ENCODE measurements at places on chromosomes 6 and 20. TPM values are rescaled to one million over a fixed set of nuclear protein-coding genes. Genes with fewer than 3 reads are reported as not detected.

DNA sequence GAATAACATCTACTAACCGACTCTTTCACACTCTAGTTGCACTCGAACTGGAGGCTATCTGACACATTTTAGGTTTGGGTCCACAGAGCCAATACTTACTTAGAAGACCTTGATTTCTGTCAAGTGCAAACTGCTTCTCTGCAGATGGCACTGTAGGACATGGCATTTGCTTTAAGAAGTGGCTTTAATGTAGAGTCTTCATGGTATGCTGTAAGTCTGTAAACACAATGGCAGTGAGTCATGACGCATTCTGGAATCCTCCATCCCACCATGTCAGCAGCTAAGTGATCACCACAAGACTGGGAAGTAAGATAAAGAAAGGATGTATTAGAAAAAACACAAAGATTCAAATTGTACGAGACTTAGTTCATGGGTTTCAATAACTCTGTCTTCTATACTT, 377.0 kb upstream of the NOX3 start:
- peak; percentile 73 for DNase-seq

DNA sequence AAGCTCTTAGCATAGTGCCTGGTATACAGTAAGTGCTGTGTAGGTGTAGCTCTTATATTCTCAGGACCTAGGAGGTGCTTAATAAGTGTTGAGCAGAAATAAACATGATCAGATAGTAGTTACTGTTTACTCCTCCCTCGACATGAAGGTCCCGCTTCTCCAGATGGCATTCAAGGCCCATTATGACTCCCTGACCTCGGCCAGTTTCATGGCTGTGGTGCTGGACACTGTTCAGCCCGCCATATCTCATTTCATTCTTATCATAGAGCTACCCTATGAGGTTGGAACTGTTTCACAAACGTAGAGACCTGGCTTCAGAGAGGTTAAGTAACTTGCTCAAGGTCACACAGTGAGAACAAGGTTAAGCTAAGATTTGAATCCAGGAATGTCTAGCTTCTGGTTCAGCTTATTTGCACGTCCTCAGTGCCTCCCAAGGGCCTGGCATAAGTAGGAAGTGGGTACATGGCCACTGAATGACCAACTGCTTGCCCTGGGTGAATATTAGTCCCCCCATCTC, 39.0 kb downstream of the CD40 start:
- no peak for DNase-seq

Gene GNAS-AS1
- 2.8 TPM for total RNA-seq

DNA sequence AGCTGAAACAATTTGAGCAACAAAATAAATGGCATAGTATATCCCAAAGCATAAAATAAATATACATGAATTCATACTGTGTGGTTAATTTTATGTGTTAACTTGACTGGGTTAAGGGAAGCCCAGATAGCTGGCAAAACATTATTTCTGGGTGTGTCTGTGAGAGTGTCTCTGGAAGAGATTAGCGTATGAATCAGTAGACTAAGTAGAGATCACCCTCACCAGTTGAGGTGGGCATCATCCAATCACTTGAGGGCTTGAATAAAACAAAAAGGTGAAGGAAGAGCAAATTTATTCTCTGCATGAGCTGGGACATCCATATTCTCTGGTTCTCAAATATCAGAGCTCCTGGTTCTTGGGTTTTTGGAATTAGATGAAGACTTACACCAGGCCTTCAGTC, 17.9 kb downstream of the SLC22A16 start:
- no peak for DNase-seq

- DNase-seq = no peak
Measured at GRCh38 chr20:35014537-35014936, 58.9 kb downstream of the MYH7B start.

DNA sequence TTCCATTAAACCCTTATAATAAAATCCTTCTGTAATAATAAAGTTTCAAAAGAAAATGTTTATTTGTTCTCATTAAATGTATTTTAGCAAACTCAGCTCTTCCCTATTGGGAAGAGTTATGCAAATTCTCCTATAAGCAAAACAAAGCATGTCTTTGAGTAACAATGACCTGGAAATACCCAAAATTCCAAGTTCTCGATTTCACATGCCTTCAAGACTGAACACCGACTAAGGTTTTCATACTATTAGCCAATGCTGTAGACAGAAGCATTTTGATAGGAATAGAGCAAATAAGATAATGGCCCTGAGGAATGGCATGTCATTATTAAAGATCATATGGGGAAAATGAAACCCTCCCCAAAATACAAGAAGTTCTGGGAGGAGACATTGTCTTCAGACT, 3.8 kb downstream of the IL17A start:
- DNase-seq = no peak

GRCh38 chr20:49893242-49894072, 21.9 kb downstream of the SPATA2 start:
- DNase-seq = no peak

DNA sequence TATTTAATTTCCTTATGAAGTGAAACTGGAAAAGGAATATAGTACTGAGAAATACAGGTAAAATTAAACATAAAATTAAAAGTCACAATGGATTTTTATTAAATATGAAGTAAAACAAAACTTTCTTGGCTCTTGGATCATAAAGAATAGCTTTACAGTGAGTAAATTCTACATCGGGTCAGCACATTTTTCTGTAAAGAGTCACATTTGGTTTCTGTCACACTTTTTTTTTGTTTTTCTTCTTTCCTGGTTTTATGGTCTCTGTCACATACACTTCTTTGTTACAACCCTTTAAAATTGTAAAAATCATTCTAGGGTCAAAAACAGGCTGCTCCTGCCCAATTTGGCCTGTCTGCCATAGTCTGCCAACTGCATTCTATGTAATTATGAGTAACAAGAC, 254.4 kb upstream of the POU3F2 start:
- peak; percentile 58 for DNase-seq

Gene GRIK2
- 2.5 TPM for total RNA-seq

Gene SEMG1
- not detected for total RNA-seq

Gene BMP5
- 0.19 TPM for total RNA-seq

Gene TNFAIP3
- total RNA-seq = 16.8 TPM

Gene VGLL2
- total RNA-seq = 1.7 TPM

GRCh38 chr20:19275630-19276071, 63.2 kb downstream of the SLC24A3 start:
- no peak for DNase-seq

DNA sequence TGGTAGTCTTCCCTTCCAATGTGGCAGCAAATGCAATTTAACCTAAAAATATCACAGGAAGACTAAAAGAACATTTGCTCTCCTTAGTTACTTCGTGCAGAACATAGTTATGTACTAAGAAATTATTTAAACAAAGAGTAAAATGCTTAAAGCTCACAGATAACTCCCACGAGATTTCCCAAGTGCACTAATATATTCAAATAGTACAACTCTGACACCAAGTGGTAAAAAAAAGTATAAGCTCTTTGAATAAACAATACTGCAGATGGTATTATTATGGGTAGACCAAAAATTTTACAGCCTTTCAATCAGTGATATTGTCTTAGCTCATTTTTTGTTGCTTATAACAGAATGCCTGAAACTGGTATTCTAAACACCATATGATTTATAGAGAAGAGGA, 52.8 kb upstream of the FILIP1 start:
- DNase-seq = peak; percentile 7

DNA sequence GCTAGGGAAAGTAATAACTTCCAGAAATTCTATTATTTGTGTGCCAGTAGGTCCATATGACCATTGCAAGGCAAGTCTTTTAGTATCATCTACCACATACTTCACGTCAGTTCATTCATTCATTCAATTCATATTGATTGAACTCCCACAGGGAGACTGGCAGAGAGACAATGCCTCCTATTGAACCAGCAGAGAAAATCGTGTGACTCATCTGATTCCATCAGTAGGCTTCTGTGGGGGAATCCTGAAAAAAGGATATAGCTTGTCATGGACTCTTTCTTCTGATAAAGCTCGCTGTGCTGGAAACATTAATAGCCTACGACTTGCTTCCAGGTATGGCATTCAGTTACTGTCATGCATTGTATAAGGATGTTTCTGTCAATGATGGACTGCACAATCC, 45.3 kb upstream of the CNR1 start:
- no peak for DNase-seq

DNA sequence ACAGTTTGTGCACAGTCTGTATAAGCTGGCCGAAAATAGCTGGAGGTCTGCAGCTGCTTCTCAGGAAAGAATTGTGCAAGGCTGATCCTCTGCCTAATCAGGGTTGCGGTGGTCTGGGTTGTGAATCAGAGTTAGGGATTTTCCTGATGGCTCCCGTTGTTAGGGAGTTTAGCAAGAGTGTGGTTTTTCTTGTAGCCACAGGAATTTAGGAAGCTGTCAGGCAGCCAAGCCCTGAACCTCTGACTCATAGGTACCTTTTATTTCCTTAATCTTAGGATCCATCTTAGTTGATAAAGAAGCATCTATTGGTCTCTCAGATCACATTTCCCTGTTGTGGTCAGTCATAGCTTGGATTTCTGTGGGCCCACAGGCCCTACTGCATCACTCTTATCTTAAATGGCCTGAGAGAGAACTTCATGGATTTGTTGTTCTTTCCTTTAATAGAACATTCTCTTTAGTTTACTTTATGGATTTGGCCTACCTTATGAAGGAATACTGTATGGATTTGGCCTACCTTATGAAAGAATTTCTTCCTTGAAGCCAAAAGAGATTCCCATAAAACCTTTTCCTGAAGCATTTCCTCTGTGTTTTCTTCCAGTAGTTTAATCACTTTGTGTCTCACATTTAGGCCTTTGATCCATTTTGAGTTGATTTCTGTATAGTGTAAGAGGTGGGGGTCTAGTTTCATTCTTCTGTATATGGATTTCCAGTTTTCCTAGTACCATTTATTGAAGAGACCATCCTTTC, 10.3 kb downstream of the KIF25 start:
- peak; percentile 100 for DNase-seq

Gene CASS4
- 2.3 TPM for total RNA-seq

DNA sequence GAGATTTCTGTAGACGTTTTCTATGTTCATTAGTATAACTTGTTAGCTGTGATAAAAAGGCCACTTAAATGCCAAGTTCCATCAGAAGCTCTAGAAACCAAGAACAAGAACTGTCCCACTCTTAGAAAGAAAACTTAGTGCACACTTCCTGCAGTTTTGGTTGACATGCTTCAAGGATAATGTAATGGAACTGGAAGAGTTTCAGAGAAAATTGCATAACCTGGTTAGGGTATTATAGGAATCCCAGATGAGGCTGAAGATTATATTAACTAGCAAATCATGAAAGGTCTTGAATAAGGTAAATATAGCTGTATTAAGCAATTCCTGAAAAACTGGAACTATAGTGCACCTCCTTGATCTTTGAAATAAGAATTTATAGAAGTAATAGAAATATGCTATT, 1.8 kb upstream of the PHACTR2 start:
- DNase-seq = peak; percentile 53

GRCh38 chr6:7052443-7053011, 55.2 kb upstream of the RREB1 start:
- peak; percentile 79 for DNase-seq

GRCh38 chr20:42123981-42124473, 505.9 kb upstream of the CHD6 start:
- no peak for DNase-seq

DNA sequence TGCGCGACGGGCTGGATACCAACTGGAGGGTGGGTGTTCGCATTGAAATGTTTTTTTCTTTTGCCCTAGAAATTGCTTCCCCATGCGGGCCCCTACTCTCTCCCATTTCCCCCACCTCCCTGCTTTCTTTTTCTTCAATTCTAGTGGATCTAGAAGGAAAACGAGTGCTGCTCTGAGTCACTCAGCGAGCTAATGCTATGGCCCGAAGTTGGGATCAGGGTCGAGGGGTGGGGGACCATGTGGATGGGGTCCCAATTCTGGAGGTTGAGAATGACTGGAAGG, 71.5 kb downstream of the SOX4 start:
- DNase-seq = no peak

DNA sequence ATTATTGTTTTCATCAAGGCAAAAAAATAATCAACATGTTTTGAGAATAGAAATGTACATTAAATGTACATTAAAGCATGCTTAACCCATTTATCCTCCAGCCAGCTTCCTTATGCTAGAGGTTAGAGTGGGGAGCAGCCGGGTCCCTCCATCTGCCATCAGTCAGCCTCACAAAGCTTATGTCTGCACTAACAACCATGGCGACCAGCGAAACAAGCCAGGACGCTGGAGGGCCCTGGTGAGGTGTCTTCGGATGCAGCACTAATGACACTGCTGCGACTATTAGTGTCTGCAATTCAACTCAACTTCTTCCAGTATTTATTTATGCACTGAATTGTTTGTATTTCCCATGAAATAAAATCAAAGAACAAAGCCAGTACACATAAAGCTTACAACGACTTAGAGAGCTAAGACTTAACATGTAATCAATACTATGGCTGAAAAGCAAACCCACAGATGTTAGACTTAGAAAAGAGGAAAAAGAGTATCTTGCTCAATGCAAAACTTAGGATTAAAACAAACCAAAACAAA, 6.8 kb downstream of the CLDN20 start:
- DNase-seq = no peak

DNA sequence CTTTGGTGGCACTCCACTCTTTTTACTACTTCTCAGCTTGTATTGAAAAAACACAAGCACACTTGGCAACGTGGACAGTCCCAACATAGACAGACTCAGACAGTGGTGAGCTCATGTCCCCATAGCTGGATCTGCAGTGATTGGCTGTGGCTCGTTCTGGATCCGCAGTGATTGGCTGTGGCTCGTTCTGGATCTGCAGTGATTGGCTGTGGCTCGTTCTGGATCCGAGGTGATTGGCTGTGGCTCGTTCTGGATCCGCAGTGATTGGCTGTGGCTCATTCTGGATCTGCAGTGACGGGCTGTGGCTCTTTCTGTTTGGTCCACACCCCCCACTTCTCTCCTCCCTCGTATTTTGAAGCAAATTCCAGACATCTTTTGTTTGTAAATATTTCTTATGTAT, 28.0 kb downstream of the OSBPL2 start:
- no peak for DNase-seq

GRCh38 chr20:19492687-19493336, 265.2 kb upstream of the RIN2 start:
- no peak for DNase-seq

DNA sequence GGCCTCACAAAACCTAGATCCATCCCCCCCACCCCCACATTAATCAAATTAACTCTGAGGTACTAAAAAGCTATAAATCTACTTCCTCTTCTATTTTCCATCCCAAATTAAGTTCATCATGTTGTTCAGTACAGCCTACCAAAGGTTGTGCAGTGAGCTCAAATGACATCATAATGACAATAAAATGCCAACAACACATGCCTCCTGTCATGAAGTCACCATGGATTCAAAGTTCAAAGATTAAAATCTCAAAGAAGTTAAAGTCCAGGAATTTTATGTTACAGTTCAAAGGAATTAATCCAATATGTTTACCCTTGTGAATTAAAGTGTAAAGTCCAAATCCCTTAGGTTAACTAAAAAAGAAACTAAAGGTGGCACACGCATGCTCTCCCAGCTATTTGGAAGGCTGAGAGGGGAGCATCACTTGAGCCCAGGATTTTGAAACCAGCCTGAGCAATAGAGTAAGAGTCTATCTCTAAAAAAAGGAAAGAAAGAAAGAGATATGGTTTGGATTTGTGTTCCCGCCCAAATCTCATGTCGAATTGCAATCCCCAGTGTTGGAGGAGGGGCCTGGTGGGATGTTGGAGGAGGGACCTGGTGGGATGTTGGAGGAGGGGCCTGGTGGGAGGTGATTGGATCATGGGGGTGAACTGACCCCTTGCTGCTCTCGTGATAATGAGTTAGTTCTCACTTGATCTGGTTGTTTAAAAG, 25.7 kb upstream of the SIRT5 start:
- DNase-seq = no peak
